Right lung (tissue), 10 donors: ENCODE measurements at places on chromosomes 5 and 9. TPM values are rescaled to one million over a fixed set of nuclear protein-coding genes. Genes with fewer than 3 reads are reported as not detected.

- DNase-seq = no peak
Observed at GRCh38 chr5:5103245-5103644, 36.9 kb upstream of the ADAMTS16 start.

DNA sequence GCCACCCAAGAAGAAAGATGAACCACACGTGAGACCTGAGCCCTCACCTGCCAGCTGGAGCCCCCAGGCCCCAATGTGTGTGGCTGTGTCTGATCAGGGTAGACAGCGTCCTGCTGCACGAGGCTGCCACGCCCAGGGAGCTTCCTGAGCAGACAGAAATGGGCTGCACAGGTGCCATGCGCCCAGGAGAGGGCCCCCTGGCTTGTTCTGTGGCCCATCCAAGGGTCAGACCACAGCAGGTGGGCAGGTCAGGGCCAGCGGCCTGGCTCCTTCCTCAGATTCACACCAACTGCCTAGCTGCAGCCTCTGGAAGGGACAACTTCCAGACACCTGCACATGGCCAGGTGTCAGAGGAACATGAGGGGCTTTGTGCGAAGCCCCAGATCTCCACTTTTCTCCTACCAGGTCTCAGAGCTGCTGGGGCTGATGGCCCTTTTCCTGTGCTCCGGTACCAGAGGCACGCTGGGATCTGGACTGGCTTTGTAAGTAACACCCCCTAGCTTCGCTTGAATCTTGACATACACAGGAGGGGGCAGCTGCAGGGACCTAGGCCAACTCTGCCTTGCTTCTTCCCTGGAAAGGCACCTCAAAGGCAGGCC lies 10.8 kb downstream of the SARDH start:
- DNase-seq = no peak

- DNase-seq = peak; percentile 59
Observed at GRCh38 chr9:13139641-13140171, 139.8 kb downstream of the MPDZ start.

PCDHA9 gene
- 0.04 TPM for polyA plus RNA-seq

SGCD gene
- 12.7 TPM for polyA plus RNA-seq
